ENCODE measurements at places on chromosomes 5 and 9. TPM values are rescaled to one million over a fixed set of nuclear protein-coding genes. Genes with fewer than 3 reads are reported as not detected.

CD180 gene
- under 0.01 TPM for total RNA-seq

NACC2 gene
- 14.0 TPM for total RNA-seq

SLC1A1 gene
- total RNA-seq, result 4.4 TPM

NUTM2G gene
- not detected for total RNA-seq

KCNV2 gene
- total RNA-seq, result not detected

IL9 gene
- total RNA-seq, result not detected

B4GALT1 gene
- total RNA-seq, result 14.9 TPM

TSSK1B gene
- not detected for total RNA-seq

F12 gene
- 0.77 TPM for total RNA-seq

ZCCHC9 gene
- total RNA-seq, result 13.9 TPM

MEIKIN gene
- not detected for total RNA-seq

FYB1 gene
- total RNA-seq, result not detected

BTNL8 gene
- 0.09 TPM for total RNA-seq

EIF4EBP3 gene
- total RNA-seq, result 2.2 TPM

FGF18 gene
- total RNA-seq, result under 0.01 TPM

RELL2 gene
- total RNA-seq, result 7.3 TPM

SLC28A3 gene
- under 0.01 TPM for total RNA-seq

PCDHA7 gene
- 0.17 TPM for total RNA-seq

RLN2 gene
- total RNA-seq, result 1.4 TPM

CHSY3 gene
- total RNA-seq, result 4.4 TPM

ARHGEF39 gene
- total RNA-seq, result 0.17 TPM

CDX1 gene
- under 0.01 TPM for total RNA-seq

GADD45G gene
- 0.09 TPM for total RNA-seq

TTLL11 gene
- total RNA-seq, result 2.7 TPM
